ENCODE measurements at places on chromosomes 16 and 17. TPM values are rescaled to one million over a fixed set of nuclear protein-coding genes. Genes with fewer than 3 reads are reported as not detected.

The CTF1 gene
- total RNA-seq: 10.3 TPM

The KRT31 gene
- total RNA-seq: not detected

The PIK3R5 gene
- total RNA-seq: 0.25 TPM

The SLFN14 gene
- total RNA-seq: not detected

The KRT40 gene
- 0.16 TPM for total RNA-seq

The NPIPA8 gene
- 0.93 TPM for total RNA-seq

The PIRT gene
- not detected for total RNA-seq

The SDR42E1 gene
- 0.35 TPM for total RNA-seq

The SLC35G6 gene
- total RNA-seq: not detected

The PLEKHM1 gene
- 27.5 TPM for total RNA-seq

The HBM gene
- not detected for total RNA-seq

The CALB2 gene
- total RNA-seq: 0.25 TPM

The IKZF3 gene
- total RNA-seq: 0.75 TPM

The CD2BP2 gene
- 63.9 TPM for total RNA-seq

The CMTM2 gene
- total RNA-seq: 0.51 TPM

Measured in mesothelial cell of epicardium (in vitro differentiated cells).